Activated naive CD4-positive, alpha-beta T cell treated with anti-CD3 and anti-CD28 coated beads for 36 hours (primary cell): ENCODE measurements at places on chromosomes 1 and 21.

DNA sequence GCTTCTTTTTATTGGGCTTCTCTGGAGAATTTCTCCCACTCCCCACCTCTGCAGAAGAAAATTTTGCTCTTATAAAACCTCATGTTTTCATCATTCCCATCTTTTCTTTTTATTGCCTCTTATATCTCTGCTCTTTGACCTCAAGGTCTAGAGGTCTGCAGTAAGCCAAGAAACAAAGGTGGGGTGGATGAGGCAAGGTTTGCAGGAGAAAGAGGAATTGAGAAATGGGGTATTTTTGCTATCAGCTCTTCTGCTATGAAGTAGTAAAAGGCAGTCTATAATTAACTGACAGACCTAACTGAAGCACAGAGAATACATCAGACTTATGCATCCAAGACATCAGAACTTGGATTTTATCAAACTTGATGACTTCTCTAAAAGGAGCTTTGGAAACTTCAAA, 22.9 kb downstream of the SYT11 start:
- no peak for DNase-seq

- no peak for DNase-seq
Measured at GRCh38 chr1:24720152-24720551, 25.1 kb upstream of the CLIC4 start.

DNA sequence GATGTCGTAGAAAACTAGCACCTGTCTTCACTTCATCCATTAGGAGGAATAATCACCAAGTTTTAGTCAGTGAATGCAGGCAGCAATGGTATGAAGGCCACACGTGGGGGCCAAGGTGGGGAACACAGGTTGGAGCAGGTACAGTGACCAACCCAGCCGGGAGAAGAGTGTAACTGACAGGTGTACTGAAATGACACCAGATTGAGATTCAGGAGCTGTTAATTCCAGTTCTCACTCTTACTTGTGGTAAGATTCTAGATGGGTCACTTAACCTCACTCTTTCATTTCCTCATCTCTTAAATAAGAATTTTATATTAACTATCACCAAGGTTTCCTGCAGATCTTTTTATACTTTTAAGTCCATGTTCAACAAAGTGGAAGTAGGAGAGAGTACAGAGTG, 206.2 kb upstream of the PTBP2 start:
- DNase-seq = no peak

- no peak for DNase-seq
Measured at GRCh38 chr1:3327936-3328590, 126.4 kb upstream of the ARHGEF16 start.

GRCh38 chr1:43344267-43344850, 6.7 kb downstream of the MPL start:
- no peak for DNase-seq

DNA sequence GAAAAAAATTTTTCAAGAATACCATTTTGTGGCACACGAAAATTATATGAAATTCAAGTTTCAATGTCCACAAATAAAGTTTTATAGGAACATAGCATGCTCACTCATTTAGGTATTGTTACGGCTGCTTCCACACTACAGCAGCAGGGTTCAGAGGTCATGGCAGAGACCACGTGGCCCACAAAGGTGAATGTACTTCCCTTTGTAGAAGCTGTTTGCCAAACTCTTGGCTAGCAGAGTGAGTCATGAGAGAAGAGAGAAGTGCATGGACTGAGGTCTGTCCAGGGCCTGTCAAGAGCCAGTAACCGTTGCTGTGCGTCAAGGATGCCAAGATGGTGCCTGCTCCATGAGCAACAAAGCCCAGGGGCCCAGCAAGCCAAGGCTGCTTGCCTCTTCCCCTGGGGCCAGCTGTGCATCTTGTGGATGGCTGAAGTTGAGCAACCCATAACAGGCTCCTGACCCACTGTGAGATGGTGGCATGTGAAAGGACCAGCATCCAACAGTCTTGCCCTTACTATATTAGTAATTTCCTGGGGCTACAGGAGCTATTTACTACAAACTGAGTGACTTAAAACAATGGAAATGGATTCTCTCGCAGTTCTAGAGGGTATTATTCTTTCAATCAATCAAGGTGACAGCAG, 64.8 kb upstream of the ATP5PO start:
- no peak for DNase-seq

DNA sequence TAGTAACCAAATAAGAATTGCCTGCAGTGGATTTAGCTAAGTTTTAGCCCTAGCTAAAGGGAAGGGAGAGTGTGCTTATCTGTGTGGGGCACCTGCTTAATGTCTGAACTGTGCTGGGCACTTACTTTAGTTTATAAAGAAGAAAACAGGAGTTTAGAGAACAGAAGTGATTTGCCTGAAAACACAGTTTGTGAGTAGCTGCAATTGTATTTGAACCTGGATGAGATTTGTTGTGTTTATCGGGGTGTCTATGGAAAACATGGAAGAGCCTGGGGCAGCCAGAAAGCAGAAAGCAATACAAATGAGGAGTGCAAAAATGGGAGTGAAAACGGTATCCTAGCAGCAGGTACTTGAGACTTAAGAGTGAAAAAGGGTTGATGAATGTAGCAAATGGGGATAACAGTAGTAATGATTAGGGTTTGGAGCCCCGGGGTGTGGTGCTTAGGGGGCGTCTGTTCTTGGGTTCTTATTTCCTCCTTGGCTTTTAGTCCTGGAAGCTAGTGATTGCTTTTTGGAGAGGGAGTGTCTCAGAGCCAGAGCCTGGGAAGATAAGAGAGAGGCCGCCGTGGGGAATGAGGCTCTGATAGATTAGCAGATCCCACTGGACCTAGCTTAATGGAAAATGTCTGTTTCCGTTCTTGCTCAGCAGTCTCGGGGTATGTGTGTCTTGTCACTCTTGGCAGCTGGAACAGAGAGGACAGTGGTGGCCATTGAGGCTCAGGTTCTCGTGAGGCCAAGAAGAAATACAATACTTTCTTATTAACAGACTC, 5.6 kb downstream of the PRCC start:
- DNase-seq = no peak

DNA sequence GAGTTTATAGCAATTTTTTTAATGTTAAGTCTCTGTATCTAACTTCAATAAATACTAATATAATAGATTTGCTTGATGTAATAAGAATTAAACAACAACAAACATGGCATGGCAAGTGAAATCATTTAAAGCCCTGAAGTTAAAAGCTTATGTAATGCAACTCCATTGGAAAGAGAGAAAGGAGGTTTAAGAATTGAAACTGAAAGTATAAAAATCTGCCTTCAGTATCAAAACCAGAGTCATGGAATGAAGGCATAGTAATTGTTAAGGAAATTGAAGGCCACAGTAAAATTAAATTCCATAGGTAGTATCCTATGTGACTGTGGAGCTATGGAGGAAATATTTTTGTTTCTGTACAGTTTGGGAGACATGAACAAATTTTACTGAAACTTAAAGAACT, 55.1 kb downstream of the PRDX6 start:
- DNase-seq = no peak

- no peak for DNase-seq
Measured at GRCh38 chr1:236289492-236290131, 7.9 kb upstream of the ERO1B start.

GRCh38 chr1:109498161-109498801, 4.4 kb downstream of the CYB561D1 start:
- peak; percentile 56 for DNase-seq

DNA sequence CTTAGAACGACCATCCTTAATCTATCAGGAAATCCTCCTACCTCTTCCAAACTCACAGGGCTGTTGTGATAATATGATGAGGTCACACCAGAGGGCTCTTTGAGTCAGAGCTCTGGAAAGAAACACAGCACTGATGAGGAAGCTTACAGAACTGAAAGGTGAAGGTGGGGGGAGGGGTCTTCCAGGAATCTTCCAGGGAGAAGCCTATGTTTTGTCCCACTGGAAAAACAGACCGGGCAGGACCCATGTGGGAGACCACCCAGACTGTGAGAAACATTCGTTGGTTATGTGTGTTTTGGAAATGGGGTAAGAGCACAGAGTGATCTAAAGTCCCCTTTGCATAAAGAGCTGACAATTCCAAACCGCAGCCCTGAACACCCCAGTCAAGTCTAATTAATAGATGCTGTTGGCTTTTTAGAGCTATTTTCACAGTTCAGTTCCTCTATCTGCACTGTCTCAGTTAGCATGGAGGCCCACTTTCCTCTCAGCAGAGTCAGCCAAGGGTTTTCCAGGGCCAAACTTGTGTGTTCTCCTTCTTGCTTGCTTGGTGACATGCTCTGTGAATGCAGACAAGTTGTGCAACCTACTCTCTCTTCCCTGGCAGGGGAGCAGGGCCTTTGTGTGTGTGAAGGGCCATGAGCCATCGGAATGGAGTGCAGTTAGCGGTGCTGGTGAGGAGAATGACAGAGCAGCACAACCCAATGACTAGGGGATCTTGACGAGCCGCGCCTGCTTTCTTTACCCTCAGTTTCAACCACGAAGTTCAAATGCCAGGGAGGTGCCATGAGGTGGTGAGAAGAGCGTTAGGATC, 12.3 kb downstream of the PHLDA3 start:
- DNase-seq = no peak
